ENCODE measurements at places on chromosomes 6 and 20. TPM values are rescaled to one million over a fixed set of nuclear protein-coding genes. Genes with fewer than 3 reads are reported as not detected.

The SLC35F1 gene
- total RNA-seq = not detected

The SH3BGRL2 gene
- total RNA-seq = 0.25 TPM

The PRR18 gene
- total RNA-seq = 0.07 TPM

The DEFB124 gene
- not detected for total RNA-seq

The RAET1L gene
- total RNA-seq = 0.58 TPM

The SLC35D3 gene
- total RNA-seq = 0.09 TPM

The ESR1 gene
- not detected for total RNA-seq

The HAO1 gene
- not detected for total RNA-seq

The NKX2-2 gene
- total RNA-seq = not detected

The TAGAP gene
- not detected for total RNA-seq

The CD40 gene
- 5.0 TPM for total RNA-seq

The SNAI1 gene
- total RNA-seq = 18.5 TPM

The LY6G5C gene
- total RNA-seq = 1.9 TPM

The DEFB115 gene
- not detected for total RNA-seq

The SLC17A1 gene
- total RNA-seq = not detected

The CTAGE9 gene
- total RNA-seq = not detected

The RGS17 gene
- 5.9 TPM for total RNA-seq

The MICB gene
- total RNA-seq = 8.6 TPM

The GPX5 gene
- not detected for total RNA-seq

The TCP11 gene
- not detected for total RNA-seq

The COX4I2 gene
- total RNA-seq = not detected

The VSX1 gene
- 0.83 TPM for total RNA-seq

The SLC29A1 gene
- total RNA-seq = 50.8 TPM

The SYCP2L gene
- total RNA-seq = 3.2 TPM

The BCAS1 gene
- 0.75 TPM for total RNA-seq

The E2F1 gene
- 28.9 TPM for total RNA-seq
